ENCODE measurements at places on chromosomes 6 and 20.

GRCh38 chr6:56730663-56731529 is 88.2 kb upstream of the DST start:
- DNase-seq, result no peak

DNA sequence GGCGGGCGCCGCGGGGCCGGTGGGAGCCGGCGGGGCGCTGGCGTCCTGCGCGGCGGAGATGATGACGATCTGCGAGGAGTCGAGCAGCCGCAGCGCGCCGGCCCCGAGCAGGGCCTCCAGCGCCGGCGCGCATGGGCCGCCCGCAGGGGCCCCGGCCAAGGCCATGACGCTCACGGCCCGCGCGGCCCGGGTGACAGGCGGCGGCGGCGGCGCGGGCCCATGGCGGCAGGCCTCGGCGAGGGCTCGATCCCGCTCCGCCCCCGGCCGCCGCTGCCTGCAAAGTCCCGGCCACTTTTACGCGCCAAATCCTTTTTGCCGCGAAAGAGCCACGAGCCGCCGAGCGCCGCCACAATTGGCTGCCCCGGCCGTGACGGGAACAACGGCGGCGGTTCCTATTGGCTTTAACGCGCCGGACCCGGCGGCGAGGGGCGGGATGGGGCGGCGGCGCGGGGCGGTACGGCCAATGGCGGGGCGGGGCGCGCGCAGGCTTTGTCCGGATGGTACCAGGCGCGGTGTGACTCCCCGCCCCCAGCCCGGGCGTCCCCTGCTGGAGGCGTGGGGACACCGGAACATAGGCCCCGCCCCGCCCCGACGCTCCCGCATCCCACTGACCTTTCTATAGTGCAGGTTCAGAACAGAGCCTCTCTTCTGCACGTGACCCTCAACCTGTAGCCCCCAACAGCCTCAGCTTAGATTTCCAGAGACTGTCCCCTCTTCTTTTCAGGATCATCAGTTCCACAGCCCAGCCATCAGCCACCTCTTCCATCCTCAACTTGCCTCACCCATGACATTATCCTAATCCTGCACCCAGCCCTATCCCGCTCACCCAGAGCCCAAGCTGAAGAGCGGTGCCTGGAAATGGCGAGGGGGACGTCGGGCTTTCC is at the start of gene E2F1:
Gene E2F1 (minus strand): TSS at position 286 of the 884 bp plus-strand sequence. CDS start 121 bp downstream, at position 165.
- DNase-seq, result peak; percentile 87

DNA sequence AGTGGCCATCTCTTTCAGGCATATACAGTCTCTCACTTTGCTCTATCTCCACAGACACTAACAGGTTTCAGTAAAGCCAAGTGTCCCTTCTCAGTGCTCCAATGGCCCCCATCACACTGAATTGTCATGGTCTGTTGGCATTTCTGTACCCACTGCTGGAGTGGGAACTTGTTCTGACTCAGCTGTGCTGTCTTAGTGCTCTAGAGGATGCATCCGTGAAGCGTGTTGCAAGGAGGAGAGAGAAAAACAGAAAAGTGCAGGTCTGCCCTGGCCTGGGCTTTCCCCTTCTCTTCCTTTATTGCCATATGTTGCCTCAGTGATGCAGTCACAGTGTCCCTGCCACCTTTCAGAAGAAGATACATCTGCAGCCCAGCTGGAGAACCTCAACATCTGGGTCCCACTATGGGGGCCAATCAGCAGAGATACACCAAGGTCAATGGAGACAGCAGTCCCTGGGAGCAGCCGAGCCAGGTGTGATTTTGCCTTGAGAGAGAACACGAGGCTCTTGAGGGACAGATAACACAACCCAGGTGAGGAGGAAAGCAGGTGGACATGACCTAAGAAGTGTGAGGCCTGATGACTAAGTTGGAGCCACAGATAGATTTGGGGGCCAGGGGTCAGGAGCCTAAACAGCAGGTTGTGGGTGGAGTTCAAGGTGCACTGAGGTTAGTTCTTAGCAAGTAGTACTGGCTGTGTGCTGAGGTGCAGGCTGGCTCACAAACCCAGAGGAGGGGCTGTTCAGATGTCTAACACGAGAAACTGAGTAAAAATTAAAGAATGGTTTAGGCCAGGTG is 5.6 kb upstream of the PLCG1 start:
- DNase-seq, result no peak

- no peak for DNase-seq
These were observed 202.3 kb downstream of the TSHZ2 start for GRCh38 chr20:53174454-53174853.

DNA sequence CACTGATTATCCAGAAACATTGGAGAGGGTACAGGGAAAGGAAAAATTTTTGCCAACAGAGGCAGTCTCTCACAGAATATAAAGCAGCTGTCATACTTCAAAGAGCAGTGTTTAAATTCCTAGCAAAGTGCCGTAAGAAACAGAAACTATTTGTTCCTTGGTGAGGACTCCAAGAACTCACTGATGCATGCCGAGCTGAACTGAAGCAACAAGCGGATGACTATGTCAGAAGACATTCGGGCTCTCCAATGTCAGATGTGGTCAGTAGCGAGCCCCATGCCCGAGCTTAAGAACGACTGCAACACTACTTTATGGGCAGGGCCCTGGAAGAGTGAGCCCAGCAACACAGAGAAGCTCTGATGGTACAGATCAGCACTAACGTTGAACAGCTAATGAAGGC is 54.7 kb downstream of the OR2B6 start:
- DNase-seq, result no peak
